Stimulated activated CD4-positive, alpha-beta T cell treated with anti-CD3 and anti-CD28 coated beads, Interleukin-12 subunit alpha, Interleukin-12 subunit beta, amount 100 ng/mL, for 24 hours (primary cell): ENCODE measurements at places on chromosomes 6 and 20.

DNA sequence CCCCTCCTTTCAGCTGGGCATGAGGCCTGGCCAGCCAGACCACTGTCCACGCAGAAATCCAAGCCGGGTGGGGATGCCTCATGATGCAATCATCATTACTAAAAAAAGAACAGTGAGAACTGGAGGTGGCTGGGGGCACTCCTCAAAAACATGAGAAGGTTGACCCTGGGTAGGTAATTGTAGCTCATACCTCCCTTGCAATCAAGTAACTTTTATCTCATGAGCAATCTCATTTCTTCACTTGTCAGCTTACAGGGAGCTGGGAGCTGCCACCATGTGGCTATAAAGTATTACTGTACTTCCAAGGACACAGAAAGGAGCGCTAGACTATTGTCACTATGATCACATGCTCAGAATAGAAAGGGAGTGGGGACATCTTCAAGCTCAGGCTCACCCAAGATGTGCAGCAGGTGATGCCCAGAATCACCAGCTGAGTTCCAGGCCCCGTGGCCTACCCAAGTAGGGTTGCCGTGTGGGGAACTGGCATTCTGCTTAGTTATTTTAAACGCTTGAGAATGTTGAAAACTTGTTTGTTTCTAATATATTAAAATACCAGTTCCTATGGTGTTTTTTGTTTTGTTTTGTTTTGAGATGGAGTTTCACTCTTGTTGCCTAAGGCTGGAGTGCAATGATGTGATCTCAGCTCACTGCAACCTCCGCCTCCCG is 3.0 kb upstream of the CDH26 start:
- DNase-seq: no peak

- no peak for DNase-seq
These were observed 423.5 kb downstream of the COL12A1 start for GRCh38 chr6:74782346-74782745.

DNA sequence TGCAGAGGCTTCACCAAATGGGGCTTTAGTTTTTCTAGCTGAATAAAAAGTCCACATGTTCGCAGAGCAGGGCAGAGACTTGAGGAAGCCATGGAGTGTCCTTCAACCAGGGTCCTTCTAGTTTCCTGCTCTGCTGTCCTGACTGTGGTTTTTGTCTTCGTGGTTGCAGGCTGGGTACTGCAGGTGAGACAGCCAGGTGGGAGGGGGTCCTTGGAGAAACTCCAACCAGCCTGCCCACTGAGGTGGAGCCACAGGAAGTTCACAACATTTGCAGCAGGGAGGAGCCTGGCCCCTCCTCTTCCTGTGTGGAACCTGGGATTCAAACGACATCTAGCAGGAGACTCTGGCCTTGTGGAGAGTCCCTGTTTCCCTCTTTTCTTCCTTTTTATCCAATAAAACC is 68.8 kb upstream of the MYLIP start:
- DNase-seq: no peak

- DNase-seq: no peak
These were observed 143.4 kb downstream of the TBXT start for GRCh38 chr6:166024252-166024651.

DNA sequence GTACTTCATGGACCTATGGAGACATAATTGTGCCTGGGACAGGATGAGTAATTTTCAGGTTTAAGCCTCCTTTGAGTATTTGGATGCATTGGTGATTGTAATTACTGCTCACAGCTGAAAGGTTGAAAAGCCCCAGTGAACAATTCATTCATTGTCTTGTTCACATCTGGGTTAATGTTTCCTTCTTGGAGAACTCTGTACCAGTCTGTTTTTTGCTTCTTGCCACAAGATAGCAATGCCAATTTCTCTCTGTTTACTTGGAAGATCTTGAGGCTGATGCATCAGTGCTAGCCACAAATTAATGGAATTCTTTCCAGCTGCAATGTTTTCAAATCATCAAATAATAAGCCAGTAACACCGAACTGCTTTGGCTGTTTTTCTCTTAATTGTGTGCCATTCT is 207.8 kb downstream of the BMP2 start:
- DNase-seq: no peak

DNA sequence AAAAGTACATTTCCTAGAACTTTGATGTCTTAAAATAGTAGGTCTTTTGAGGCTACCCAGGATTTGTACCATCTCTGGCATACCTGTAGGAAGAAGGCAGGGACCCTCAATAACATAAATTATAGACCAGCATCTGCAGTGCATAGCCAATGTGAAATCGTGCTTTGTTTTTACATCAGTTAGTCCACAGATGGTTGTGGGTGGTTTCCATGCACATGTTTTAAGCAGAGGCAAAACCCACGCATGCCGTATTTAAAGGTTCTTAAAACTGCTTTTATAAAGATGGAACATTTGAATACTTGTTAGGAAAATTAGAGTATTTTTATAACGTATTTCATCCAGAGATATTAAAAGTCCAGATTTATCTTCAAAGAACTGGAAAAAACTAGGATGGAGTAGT is 66.3 kb downstream of the SH3BGRL2 start:
- no peak for DNase-seq

DNA sequence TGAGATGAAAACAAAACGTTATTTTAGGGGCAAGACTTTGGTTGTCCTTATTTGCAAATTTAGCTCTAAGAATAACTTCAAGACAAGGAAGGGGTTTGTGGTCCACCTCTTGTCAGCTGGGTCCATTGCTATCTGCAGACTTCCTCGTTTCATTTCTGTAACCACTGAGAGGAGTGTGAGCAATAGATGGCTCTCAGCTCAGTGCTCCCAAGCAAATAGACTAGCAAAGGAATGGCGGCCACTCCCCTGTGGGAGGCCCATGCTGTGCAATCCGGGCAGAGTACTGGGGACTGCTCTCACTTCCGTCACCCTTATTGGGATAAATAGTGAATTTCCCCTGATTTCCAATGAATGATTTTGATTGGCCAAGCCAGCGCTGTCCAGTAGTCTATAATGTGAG is 176.6 kb downstream of the ZDHHC14 start:
- no peak for DNase-seq

GRCh38 chr20:40274912-40275533 is 414.0 kb downstream of the MAFB start:
- DNase-seq: no peak
